RKO (cell line): ENCODE measurements at places on chromosomes 1 and 21.

DNA sequence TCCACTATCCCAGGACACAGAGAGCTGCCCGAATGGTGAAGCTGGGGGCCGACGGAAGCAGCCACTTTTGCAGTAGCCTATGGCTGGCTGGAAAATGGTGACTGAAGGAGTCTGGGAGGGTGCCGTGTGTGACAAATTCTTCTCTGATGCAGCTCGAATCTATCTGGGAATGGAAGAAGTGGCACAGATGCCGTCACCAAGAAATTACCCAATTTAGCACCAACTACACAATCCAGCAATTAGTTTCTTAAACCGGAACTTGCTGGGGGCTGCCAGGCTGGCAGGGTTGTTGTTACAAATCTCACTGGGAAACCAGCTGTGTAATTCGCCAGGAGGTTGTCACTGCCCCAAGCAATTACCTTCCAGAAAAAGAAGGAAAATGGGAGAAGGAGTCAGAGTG is 18.0 kb downstream of the DLGAP3 start:
- DNase-seq, result no peak

DNA sequence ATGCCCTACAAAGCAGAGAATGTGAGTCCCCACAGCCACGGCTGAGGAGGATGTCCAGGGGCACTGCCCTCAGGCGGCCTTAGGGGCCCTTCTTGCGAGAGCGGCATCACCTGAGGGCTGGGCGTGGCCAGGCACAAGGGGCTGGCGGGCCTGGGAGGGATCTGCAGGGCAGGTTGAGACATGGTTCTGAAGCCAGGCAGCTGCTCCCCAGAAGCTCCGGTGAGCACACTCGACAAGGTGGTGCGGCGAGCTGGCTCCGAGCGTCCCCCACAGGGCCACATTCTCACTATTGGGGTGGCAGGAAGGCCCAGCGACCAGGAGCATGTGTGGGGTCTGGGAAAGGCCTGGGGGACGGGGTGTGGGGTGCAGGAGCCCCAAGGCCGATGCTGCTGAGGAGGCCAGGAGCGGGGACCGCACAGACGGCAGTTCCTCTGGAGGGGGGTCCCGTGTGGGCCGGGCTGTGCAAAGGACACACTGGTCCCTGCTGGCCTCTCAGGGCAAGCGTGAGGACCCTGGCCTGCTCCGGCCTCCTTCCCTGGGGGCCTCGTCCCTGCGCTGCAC is 47.2 kb downstream of the MORN1 start:
- DNase-seq, result no peak

- peak; percentile 82 for DNase-seq
Observed at GRCh38 chr21:33325222-33326067, 675 bp downstream of the IFNAR1 start.

- DNase-seq, result peak; percentile 72
Observed at GRCh38 chr1:155909894-155910293, 1.3 kb downstream of the RIT1 start.

DNA sequence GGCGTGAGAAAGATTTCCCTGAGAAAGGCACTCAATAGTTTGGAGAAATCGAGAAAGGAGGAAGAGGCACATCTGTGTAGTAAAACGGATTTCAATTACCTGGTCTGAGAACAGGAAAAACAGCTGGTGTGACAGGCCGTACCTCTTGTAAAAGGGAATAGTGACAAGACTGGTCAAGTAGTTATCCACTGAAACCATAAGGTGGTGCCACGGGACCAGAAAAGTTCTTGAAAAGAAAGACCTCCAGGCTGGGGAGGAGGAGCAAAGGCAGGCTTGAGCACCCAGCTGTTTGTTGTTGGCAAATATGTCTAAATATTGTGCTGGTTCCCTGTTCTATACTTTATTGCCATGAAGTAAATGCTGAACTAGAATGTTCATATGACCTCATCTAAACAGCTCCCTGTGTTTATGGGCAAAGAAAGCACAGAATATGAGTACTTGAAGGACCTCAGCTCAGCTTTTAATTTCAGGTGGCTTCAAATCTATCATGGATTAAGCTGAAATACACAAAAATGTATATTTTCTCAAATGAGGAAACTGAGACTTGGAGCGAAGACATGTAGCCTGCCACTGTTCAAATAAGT is 4.0 kb downstream of the HAO2 start:
- DNase-seq, result peak; percentile 26

DNA sequence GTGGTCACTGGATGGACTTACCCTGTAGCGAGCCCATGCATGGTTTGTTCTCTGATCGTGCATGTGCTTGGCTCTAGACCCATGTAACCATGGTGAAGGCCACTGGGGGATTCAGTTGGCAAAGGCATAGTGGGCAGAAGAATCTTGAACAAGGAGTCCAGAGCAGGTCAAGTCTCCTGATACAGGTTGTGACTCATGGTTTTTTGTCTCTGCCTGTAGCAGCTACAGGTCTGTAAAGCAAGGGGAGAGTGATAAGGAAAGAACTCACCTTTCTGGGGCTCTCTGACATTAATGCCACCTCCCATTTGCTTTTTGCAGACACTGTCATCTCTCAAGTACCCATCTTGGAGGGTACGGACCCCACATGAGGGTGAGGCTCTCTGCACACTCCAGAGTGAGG is 153.4 kb upstream of the CAMK1G start:
- DNase-seq, result no peak

GRCh38 chr1:73644198-73644597 is 553.8 kb downstream of the LRRIQ3 start:
- no peak for DNase-seq

- DNase-seq, result peak; percentile 57
Observed at GRCh38 chr1:2229037-2229864, 1.1 kb downstream of the SKI start.

DNA sequence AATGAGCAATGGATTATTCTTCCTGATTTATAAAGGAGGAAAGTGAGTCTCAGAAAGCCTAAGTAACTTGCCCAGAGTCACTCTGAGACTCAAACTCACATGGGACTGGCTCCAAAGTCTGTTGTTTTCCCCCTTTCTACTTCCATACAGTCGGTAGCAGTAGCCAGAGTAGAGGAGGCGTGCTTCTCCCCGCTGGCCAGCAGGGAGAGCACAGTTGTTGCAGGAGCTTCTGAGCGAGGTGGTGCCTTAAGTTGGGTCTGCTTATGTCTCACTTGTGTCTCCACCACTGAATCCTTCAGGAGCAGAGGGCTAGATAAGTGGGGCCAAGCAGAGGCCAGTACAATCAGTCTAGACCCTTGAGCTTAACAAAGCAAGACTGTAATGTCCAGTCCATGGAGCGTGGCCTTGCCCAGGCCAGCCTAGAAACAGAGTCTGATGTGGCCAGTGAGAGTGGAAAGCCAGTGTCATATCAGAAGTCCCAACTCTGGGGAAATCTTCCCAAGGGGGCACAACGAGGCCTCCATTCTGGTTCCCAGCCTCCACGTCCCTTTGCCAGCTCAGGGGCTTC is 181.9 kb downstream of the ZSCAN20 start:
- peak; percentile 15 for DNase-seq

GRCh38 chr1:231605149-231606100 is 21.2 kb upstream of the DISC1 start:
- DNase-seq, result no peak

DNA sequence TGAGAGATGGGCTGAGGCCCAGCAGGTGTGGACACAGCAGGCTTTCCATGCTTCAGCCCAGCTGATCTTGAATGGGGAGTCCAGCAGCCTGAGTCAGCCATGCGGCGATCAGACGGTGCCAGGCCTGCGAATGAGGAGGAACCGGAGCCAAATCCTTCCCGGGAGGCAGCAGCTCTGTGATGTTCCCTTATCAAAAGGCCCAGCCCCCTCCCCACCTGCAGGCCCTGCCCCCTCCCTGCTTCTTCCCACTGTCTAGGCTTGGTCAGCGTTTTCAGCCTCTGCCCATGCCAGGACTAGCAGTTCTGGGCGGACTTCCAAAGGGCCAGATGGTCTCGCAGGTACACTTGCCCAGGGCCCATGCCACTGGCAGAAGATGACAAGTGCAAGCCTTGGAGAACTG is 253.8 kb downstream of the KAZN start:
- no peak for DNase-seq

GRCh38 chr21:17697473-17697872 is 84.8 kb upstream of the BTG3 start:
- no peak for DNase-seq

DNA sequence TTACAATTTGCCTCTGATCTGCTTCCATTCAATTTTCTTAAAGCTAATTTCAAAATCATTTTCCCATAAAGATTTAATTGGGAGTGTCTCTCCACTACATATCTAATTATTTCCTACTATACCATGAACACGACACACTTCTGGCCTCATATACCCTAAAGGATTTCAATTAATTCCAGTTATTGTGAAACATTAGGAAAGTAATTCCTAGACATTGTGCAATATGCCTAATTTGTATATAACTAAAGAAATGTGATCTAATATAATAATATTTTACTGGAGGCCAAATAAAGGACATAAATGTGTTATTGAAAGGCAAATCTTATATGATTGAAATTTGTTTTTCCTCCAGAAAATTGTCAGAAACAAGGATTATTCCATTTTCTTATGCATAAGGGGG is 727.2 kb upstream of the ADGRL2 start:
- DNase-seq, result no peak

DNA sequence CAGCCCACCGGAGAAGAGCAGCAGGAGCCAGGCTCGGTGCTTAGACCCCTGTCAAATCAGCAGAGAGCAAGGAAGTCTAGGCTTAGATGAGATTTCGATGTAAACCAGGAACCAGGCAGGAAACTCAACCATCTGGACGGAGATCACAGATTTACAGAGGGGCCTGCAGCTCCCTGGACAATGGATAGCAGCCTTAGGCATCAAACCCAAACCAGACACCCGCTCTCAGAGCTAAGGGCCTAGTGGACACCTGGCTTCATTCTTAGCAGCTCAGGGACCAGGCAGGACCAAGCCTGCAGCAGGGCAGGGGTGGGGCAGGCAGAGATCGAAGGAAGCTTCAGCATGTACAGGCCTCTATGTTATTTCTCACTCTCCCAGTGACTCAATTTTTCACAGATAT is 127.8 kb upstream of the FMN2 start:
- DNase-seq, result no peak

DNA sequence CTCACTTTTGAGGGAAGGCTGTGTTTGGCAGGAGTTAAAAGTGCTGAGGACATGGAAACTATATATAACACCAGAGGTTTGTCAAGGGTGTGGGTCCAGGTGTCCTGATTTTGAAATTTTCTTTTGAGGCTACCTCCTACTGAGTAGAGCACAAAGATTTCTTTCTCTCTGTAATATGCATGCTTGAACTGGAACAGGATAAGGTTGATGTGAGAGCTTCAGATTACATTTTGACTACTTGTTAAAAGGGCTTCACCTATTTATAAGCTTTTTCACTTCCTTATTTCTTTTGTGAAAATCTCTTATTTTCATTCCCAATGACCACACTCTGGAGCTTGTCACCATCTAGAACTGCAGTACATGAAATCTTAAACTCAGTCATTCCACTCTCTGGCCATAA is 59.8 kb upstream of the PLA2G4A start:
- DNase-seq, result no peak

GRCh38 chr1:74344387-74344786 is 109.2 kb downstream of the TNNI3K start:
- no peak for DNase-seq

DNA sequence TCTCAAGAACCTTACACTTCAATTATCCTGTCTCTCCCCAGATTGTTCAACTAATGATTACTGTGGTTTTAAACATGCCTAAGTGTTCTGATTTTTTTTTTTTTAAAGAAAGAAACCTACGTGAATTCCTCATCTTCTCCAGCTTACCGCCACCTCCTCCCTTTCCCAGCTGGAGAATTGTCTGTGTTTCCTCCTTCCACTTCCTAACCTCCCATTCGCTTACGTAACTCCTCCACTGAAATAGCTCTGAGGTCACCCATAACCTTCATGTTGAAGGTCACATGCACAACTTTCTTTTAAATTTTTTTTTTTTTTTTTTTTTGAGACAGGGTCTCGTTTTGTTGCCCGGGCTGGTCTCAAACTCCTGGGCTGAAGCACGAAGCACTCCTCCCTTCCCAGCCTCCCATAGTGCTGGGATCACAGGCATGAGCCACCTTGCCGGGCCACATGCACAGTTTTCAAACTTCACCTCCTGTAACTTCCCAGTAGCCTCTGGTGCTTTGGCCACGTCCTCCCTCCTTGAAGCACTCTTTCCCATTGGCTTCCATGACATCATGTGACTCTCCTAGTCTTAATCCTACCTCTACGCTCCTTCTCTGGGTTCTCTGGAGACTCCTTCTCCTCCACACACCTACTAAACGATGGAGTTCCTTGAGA is 9.8 kb upstream of the CAPZB start:
- DNase-seq, result no peak

DNA sequence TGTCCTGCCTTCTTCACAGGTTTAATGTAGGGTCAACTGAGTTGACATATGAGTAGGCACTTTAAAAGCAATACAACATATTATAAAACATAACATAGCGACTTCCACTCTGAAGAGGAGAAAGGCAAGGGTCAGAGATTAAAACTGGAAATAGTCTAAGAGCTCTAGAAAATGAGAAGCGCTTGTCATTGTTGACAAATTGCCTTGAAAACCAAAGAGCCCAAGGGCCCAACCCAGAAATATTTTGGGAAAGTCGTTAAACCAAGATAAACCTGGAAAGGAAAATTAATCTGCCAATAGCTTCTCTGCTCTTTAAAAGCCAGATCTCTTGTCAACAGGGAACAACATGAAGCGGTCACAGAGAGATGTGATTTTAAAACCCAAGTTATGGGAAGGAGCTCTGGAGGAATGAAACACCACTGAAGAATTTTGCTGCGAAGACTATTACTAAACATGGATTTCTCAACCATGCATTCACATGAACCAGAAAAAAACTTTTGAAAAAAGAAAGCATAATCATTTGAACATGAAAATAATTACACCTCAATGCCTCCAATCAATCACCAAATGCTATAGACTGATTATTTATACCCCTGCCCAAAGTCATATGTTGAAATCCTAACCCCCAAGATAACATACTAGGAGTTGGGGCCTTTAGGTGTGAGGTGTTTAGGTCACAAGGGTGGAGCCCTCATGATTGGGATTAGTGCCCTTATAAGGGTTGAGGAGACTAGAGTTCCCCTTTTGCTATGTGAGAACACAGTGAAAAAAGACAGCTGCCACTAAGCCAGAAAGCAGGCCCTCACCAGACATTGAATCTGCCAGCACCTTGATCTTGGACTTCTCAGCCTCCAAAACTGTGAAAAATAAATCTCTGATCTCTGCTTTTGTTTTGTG is 33.0 kb upstream of the MTF1 start:
- no peak for DNase-seq

GRCh38 chr1:118485757-118486156 is 300.7 kb upstream of the SPAG17 start:
- DNase-seq, result no peak
